ENCODE measurements at places on chromosomes 11 and 22. TPM values are rescaled to one million over a fixed set of nuclear protein-coding genes. Genes with fewer than 3 reads are reported as not detected.

GLB1L2 gene
- total RNA-seq = 16.8 TPM

CEND1 gene
- 0.63 TPM for total RNA-seq

DNA sequence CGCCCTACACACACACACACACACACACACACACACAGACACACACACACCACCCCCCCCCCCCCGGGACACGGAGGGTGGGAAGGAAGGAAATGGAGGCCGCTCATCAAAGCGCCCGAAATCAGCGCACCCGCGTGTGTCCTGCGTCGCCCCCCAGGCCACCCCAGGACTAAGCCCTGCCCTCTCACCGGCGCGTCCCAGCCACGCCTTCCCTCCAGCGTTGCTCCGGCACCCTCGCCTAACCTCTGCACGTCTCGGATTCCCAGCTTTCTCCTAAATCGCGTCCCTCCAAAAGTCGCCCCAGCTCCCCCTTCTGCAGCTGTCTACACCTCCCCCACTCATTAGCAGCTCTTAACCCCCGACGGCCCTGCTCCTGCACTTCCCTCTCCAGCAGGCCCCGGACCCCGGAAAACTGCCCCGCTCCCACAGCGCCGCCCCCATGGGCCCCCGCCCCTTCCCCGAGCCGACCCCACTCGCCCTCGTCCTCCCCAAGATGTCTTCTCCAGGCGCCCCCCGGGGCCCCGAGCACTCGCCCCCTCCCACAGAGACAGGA is 557 bp downstream of the PACSIN2 start:
- H3K4me3 ChIP-seq = peak overlapping the region; percentile 71
- peak; percentile 30 for DNase-seq
- no peaks in the 10 kb centered on the region for H3K27me3 ChIP-seq
- peaks cover 17% of the 10 kb centered on the region for H3K4me1 ChIP-seq
- H3K27ac ChIP-seq = no peak overlapping the region

GRCh38 chr11:73157101-73158010 is 15.2 kb upstream of the FCHSD2 start:
- H3K27ac ChIP-seq = no peak overlapping the region
- no peak for DNase-seq
- no peaks in the 10 kb centered on the region for H3K27me3 ChIP-seq
- H3K4me1 ChIP-seq = peaks cover 19% of the 10 kb centered on the region
- H3K36me3 ChIP-seq = no peaks in the 10 kb centered on the region

- no peak overlapping the region for H3K4me3 ChIP-seq
- H3K27me3 ChIP-seq = no peaks in the 10 kb centered on the region
- H3K36me3 ChIP-seq = no peaks in the 10 kb centered on the region
- no peaks in the 10 kb centered on the region for H3K4me1 ChIP-seq
These were observed 1.6 kb downstream of the GRAMD1B start for GRCh38 chr11:123431619-123432018.

MUC15 gene
- 0.49 TPM for total RNA-seq

DNA sequence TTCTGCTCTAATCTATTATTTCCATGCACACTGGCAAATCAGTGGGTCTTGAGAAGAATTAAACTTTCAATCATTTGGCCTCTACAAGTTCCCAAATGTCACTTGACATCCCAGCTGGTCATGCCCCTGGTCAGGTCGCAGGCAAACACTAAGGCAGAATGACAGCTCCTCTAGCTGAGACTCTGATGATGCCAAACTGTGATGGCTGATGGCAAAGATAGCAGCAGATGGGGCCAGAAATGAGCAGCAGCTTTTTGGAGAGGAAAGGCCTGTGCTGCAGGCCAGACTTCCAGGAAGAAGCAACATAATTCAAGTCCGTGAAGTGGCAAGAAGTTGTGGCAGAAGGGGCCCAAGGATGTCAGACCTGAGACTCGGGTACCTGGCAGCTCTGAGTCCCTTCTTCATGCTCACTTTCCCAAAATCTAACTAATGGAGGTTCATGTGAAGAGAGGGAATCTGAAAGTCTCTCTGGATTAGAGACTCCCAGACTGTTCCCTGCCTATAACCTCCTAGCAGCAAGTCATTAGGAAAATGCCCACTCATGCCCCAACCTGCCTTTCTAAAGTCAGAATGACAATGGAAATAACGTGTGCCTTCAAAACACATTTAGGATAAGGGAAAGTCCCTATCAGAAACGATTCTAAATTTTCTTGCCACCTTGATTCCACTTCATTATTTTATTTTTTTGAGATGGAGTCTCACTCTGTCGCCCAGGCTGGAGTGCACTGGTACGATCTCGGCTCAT is 9.4 kb upstream of the PMM1 start:
- no peak for DNase-seq
- H3K27ac ChIP-seq = no peak overlapping the region
- H3K36me3 ChIP-seq = peaks cover 36% of the 10 kb centered on the region
- no peak overlapping the region for H3K4me3 ChIP-seq
